ENCODE measurements at places on chromosomes 4 and X.
A peak's percentile ranks its signal among the peaks of the same experiment; 100 is the strongest.

- no peak for DNase-seq
These were observed 21.7 kb upstream of the TBC1D8B start for GRCh38 chrX:106780664-106781377.

GRCh38 chr4:159446266-159446976 lies 343.5 kb downstream of the RAPGEF2 start:
- DNase-seq: no peak

DNA sequence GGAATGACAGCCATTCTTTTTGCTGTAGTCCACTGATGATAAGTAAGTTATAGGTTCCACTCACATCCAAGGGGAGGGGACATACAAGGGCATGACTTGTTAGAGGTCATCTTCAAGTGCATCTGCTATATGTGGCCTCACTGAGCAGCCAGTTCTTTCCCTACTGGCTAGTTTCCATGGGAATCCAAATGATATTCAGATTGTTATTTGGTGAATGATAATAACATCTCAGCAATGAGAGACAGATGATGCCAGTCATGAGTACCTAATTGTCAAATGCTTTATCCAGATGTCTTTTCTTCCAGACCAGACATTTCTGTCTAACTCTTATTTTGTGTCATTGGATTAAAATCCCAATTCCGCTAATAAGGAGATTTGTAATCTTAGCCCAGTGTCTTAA lies 460.4 kb upstream of the BOD1L1 start:
- DNase-seq: no peak

- DNase-seq: no peak
These were observed 147.0 kb upstream of the CTSO start for GRCh38 chr4:156100651-156101050.

DNA sequence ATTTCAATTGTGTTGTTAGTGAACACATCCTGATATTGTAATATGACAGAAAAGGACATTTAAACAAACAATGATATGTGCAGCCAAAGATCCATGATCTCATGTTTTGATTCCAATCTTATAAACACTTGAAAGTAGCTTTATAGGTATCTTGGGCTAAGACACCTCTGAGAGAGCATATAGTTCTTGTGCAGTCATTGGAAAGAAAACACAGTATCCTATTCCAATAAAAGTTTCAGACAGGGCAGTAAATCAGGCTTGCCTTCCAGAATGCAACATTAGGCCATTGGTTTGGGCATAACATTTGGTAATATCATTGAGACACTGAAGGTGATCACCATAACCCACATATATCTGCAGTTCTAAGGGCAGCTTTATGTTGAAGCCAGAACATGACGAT lies 188.3 kb upstream of the HCCS start:
- no peak for DNase-seq

- DNase-seq: no peak
These were observed 67.7 kb downstream of the TSC22D3 start for GRCh38 chrX:107707866-107708265.

- no peak for DNase-seq
These were observed 145.4 kb downstream of the CPEB2 start for GRCh38 chr4:15147714-15148113.

- no peak for DNase-seq
These were observed 27.0 kb upstream of the PDGFC start for GRCh38 chr4:156998500-156999174.

GRCh38 chrX:133650239-133650638 lies 234.9 kb upstream of the GPC4 start:
- DNase-seq: no peak

DNA sequence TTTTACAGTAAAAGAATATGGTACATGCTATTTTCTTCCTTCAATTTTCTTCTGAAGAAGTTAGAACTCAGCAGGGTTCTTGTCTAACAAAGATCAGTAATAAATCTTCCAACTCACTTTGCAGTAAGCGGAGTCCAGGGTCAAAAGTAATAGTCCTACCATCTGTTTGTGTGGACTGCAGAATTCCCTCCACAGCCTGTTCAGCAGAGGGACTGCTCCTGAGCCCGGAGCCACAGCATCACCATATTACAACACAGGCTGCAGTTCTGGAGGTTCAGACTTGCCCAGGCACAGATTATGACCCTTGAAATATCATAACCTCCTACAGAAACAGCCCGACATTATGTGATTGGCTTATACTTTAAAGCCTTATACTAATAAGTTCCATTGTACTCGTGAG lies 10.3 kb downstream of the FHDC1 start:
- no peak for DNase-seq

- DNase-seq: no peak
These were observed 84.7 kb upstream of the CBR4 start for GRCh38 chr4:169094656-169095231.

GRCh38 chrX:25131055-25131454 lies 115.3 kb upstream of the ARX start:
- no peak for DNase-seq

DNA sequence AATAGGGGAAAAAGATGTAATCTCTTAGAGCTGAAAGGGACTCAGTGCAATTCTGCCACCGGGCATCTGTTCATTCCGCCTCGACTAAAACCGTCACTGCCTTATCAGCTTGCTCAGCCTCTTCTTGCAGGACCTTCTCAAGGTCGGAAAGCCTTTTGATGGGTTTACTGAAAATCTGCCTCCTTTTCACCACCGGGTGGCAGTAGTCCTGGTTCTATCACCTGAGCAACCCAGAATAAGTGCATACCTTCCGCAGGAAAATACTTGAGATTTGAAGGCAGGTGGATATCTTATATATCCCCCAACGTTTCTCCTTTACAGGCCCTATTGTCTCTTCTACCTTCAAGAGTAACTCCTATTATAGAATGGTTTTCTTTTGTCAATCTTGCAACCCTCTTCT lies 103.4 kb upstream of the PAK3 start:
- DNase-seq: no peak

GRCh38 chr4:5711479-5712184 lies 631 bp downstream of the EVC start:
- DNase-seq: no peak

GRCh38 chrX:154547245-154548027 lies at the start of gene IKBKG:
IKBKG (plus strand) TSS chrX:154547620; CDS start chrX:154552003, 4,383 bp downstream.
- DNase-seq: peak; percentile 79

- no peak for DNase-seq
These were observed 351 bp upstream of the SLC30A9 start for GRCh38 chr4:41989994-41990364.

DNA sequence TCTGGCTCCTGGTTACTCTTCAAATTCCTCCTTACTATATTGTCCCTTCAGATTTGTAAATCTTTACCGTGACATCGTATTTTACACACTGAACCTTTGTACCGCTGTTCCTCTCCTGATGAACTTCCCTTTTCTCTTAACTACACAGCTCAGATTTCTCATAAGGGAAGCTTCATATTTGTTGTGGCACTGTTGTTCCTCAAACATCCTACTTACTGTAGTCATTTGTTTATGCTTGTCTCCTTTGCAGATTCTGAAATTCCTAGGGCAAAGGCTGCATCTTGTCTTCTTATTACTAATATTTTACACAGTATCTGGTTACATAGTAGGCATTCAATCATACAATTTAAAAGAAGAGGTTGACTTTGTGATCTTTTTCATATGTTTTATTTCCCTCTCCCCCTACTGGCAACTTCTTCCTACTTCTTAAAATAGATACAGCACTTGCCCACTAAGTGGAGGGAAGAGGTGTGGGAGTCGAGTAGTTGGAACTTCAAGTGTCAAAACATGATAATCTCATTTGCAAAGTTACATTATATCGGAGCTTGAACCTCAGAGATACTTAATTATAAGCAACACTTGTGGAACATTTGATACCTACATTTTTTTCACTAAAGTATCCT lies 50.0 kb downstream of the TET2 start:
- DNase-seq: no peak

DNA sequence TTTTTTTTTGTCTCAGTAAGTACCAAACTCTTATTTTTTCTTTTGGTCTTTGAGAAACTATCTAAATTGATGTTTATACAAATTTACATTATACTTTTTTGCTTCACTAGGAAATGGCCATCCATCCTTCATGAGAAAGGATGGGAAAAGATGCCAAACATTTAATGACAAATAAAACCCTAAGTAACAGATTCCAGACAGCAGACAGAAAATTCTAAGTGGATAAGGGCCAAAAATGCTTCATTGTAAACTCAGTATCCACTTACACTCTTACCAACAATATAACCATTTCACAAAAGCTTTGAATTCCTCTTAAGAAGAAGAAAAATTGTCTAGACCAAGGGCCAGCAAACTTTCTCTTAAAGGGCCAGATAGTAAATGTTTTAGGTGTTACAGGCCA lies 3.5 kb downstream of the GUCY1B1 start:
- no peak for DNase-seq

GRCh38 chr4:53640576-53641453 lies 49.5 kb upstream of the LNX1 start:
- no peak for DNase-seq

- no peak for DNase-seq
These were observed 88.0 kb upstream of the RAPGEF2 start for GRCh38 chr4:159014859-159015258.

DNA sequence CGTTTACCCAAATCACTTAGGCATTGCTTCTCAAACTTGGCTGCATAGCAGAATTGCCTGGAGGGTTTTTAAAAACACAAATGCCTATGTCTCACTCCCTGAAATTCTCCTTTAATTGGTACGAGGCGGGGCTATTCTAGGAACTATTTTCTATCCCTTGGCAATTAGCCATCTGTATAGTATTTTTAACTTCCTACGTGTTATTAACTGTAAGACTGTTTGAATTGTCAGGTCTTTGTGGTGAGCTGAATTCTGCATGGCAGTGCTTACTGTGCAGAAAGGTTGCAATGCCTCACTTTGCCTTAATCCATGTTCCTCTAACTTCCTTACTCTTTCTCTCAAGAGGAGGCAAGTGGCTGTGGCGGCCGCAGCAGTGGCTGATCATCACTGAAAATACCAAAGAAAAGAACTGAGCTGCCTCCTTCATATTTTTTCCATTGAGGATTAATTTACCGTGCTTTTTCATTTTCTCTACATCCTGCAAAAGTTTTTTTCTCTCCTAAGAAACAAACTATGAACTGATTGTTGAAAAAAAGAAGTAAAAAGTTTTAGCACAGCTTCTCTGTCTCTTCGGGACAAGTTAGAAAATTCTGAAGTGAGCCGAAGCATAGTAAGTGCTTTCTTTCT lies at the start of gene SHROOM3:
Gene SHROOM3, plus strand, starts transcription at position 329 of the 627 bp plus-strand sequence. CDS start 824 bp downstream, outside the sequence.
- DNase-seq: no peak

- no peak for DNase-seq
These were observed 56.2 kb upstream of the GPRIN3 start for GRCh38 chr4:89363786-89364185.

DNA sequence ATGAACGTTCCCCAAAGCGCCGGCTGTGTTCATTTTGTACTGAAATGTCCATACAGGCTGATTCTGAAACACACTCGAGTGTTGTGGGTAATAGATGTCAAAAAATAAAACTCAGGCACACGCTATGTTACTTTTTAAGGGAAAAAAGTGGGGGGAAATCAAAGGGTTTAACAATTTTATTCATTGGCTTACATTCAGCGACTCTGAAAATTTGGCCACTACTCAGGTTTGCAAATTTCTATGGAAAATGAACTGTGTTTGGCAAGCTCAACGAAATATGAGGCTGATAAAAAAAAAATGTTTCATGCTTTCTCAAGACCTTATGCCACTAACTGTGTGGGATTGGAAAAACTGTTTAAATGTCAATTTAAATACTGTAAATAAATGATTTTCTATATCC lies 18.5 kb downstream of the AMELX start:
- DNase-seq: no peak

GRCh38 chrX:155023907-155024833 lies 1.6 kb upstream of the F8 start:
- no peak for DNase-seq

- DNase-seq: no peak
These were observed 390.3 kb downstream of the SH2D1A start for GRCh38 chrX:124736553-124737270.

DNA sequence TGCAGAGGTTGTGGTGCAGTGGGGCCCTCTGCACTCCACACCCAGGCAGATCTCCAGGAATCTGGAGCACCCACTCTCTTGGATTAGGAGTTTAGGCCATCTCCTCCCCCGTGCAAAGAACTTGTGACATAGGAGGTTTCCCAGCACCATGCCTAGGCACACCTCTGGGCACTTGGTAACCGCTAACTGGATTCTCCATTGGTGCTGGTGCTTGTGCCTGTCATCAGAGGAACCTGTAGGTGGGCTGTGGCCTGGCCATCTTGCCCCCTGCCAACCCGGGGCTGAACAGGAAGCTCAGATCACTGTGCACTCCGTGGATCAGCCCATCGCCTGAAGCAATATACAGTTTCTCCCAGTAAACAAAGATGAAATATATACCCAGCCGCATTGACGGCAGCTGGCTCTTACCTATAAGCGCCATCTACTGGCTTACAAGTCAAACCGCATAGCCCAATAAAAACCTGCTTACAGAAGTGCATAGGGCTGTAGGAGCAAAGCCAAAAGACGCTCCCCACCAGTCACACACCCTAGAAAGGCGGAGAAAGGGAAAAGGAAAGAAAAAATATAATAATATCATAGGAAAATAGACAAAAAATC lies 19.1 kb upstream of the TEX13B start:
- no peak for DNase-seq

GRCh38 chr4:154084864-154085263 lies 296.0 kb upstream of the SFRP2 start:
- no peak for DNase-seq

DNA sequence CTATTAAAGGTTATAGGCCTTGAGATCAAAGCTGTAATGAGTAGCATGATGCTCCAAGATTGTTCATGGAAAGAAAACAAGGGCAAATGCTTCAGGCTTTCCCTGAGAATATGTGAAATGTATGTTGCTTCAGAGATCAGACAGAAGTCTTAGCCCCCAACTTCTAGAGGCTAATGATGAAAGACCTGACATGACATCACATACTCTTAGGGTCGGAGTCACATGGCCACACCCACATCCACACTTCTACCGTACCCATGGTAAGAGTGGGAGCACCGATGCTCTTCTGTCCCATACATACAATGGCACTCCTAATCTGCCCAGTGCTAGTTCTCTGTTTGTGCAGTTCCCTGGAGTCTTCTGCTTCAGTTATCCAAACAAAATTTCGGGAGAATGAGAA lies 111.9 kb upstream of the ACSL4 start:
- DNase-seq: no peak

DNA sequence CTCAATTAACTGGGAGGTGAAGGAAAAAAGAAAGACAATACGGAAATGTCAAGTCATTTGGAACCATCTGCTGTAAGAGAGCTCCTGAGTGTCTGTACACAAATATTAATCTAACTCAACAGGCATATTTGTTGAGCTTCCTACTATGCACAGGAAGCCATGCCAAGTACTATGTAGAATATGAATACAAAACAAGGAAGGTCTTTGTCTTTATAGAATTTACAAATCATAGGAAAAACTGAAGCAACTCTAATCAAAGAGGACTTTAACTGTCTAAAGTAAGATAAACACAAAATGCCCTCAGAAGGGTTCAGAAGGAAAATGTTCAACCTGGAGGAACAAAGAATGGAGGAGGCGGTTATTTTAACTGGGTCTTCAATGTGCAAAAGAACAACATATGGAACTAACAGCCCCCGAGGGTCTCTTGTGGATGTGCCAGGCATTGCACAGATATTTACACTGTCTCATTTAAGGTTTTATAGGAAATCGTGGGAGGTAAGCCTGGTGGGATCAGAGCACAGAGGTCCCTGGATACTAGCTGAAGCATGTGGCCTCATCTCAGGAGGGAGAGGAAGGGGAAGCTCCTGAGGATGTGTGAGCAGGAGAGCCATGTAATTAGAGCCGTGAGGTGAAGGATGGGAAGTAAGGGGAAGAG lies 5.8 kb downstream of the FAM114A1 start:
- DNase-seq: no peak

All from activated CD4-positive, alpha-beta T cell treated with anti-CD3 and anti-CD28 coated beads, Interleukin-2, amount 50 U/mL, for 24 hours (primary cell).